Naive thymus-derived CD4-positive, alpha-beta T cell (primary cell): ENCODE measurements at places on chromosomes 16 and 17. TPM values are rescaled to one million over a fixed set of nuclear protein-coding genes. Genes with fewer than 3 reads are reported as not detected.

DNA sequence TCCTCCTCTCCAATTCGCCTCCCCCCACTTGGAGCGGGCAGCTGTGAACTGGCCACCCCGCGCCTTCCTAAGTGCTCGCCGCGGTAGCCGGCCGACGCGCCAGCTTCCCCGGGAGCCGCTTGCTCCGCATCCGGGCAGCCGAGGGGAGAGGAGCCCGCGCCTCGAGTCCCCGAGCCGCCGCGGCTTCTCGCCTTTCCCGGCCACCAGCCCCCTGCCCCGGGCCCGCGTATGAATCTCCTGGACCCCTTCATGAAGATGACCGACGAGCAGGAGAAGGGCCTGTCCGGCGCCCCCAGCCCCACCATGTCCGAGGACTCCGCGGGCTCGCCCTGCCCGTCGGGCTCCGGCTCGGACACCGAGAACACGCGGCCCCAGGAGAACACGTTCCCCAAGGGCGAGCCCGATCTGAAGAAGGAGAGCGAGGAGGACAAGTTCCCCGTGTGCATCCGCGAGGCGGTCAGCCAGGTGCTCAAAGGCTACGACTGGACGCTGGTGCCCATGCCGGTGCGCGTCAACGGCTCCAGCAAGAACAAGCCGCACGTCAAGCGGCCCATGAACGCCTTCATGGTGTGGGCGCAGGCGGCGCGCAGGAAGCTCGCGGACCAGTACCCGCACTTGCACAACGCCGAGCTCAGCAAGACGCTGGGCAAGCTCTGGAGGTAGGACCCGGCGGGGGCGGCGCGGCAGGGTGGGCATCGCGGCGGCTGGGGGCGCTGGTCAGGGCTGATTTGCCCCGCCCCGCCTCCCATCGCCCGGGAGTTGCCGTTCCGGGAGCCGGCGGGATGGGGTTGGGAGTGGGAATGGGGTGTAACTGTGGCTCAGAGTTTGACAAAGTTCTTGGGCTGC lies 567 bp downstream of the SOX9 start:
- no peak for DNase-seq
- H3K27me3 ChIP-seq: peaks cover 9% of the 10 kb centered on the region
- H3K36me3 ChIP-seq: no peaks in the 10 kb centered on the region
- no peaks in the 10 kb centered on the region for H3K4me1 ChIP-seq

SSTR5 gene
- total RNA-seq: not detected

TNFRSF17 gene
- total RNA-seq: not detected in 2 replicates

LSM12 gene
- total RNA-seq: 33.2 TPM
